Suppressor macrophage treated with lipopolysaccharide for 1 hour (primary cell): ENCODE measurements at places on chromosomes 5 and 9.

GRCh38 chr5:168889039-168889438, 309.9 kb upstream of the PANK3 start:
- no peak for DNase-seq

DNA sequence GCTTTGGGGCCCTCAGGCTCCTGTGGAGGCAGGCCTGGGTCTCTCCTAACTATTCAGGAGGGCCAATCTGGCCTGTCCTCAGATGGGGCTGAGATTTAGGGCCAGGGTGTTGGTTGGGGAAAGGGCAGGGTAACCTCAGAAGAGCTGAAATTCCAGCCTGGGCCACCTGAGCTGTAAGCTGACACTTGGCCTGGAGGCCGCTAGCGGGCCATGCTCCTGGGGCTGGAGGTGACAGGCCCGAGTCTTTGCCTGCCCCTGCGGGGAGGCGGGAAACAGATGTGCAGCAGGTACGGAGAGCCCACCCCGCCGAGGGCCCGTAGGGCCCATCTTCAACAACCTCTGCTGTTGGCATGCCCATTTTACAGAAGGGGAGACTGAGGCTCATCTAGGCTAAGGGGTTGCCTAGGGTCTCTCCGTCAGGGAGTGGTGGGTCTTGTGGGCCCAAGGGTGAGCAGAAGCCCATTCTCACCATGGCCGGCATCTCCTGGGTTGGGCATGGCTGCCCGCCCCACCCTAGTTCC, 69.5 kb downstream of the RXRA start:
- DNase-seq: no peak

DNA sequence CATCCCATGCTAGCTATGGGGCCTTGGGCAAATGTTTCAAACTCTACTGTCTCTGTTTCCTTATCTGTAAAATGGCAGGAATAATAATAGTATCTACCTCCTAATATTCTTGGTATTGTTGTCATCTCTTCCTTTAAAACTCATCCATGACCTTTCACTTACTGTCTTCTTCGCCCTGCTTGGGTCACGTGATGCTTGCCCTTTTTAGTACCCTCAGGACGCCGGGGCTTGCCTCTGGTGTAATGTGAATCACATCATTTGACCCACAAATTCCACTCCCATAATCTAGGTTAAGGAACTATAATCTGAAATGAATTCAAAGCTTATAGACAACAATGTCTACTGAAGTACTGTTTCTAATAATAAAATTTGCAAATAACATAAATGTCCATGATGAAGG, 162.7 kb downstream of the DRD1 start:
- no peak for DNase-seq

DNA sequence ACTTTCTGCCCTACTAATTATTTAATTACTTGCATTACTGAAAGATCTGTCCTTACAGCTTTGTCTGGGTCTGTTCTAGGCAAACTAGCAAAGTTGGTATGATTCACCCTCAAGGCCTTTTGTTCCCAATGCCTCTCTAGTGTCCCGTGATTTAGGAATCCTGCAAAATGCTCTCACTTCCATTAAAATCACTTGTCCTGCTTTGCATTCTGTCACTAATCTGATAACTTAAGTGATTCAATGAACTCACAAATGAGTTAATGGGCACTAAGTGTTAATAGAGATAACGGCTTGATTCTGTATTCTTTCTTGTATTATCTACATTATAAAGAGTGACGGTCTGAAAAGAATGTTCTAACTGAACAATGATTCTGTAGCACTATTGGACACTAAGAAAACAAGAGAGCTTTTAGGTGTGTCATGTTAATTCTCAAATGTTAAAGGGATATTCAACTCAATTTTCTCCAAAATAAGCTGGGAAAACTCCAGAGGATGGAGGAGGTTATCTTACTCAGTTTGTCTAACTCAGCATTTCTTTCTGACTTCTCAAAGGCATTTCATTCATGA, 697.3 kb downstream of the CETN3 start:
- no peak for DNase-seq

DNA sequence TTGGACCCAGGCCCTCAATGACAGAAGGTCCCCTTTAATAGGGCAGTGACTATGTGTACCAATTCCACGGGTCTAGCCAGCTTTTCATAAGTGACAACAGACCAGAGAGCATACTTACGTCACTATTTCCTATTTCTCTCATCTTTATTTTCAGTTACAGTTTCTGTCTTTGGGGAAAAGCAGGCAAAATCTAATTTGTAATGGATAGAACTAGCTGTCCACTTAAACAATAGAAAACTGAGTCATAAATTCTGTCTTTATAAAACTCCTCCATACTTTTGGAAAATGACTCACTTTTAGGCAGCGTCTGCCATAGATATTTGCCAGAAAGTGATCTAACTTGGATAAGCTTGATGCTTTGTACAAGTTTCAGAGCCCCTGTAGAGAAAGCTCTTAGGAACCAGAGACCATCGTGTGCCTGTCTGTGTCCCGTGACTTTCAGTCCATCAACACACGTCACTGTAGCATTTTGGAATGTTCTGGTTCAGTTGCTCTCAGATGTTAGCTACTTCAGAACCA, 101.9 kb downstream of the F2RL2 start:
- peak; percentile 92 for DNase-seq

- no peak for DNase-seq
These were observed 81.2 kb downstream of the CRB2 start for GRCh38 chr9:123437201-123437600.

DNA sequence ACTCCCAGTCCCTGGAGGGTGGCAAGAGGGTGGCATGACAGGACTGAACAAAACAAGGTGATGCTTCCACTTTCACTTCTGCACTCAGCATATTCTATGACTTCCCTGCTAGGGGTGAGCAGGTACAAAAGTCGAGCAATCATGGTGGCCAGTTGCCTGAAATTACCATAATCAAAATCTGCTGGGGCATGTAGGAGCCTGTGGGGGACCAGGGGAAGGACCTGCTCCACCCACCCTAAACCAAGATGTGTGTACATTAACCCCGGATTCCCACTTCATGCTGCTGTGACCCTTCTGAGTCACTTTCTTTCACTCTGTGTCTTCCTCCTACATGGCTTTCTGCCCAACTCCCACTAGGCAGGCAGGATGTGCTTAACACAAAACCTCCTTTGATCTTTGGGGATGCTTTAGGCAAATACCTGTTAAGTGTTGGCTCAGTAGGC, 73.3 kb upstream of the PHF24 start:
- no peak for DNase-seq

- DNase-seq: no peak
These were observed 15.4 kb downstream of the CCNJL start for GRCh38 chr5:160297004-160297403.

DNA sequence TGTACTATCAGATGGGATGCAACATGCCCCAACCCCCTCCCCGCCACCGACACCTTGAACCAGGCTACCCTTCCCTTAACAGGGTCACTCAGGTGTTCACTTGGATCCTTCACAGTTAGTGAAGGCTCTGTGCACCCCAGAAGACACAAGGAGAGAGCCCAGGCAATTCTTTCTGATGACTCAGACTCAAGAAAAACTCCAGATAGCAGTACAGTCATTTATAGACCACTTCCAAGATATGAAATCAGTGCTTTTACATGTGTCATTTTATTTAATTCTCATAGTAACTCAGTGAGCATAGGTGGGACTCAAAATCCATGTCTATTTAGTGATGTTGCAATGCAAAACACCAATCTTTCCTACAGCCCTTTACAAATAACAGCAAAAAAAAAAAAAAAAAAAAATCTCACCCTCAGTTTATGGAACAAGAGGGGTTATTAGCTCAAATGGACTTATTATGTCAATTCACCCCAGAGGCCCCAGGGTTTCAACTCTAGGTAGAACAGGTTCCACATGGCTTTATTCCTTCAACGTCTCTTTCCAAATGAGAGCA, 71.9 kb downstream of the FOXD1 start:
- no peak for DNase-seq

- DNase-seq: no peak
These were observed 23.8 kb downstream of the LOX start for GRCh38 chr5:122054266-122054665.

GRCh38 chr9:91037511-91038482, 236.2 kb downstream of the SYK start:
- DNase-seq: peak; percentile 86

- no peak for DNase-seq
These were observed 205.5 kb downstream of the TMC1 start for GRCh38 chr9:72726947-72727346.

DNA sequence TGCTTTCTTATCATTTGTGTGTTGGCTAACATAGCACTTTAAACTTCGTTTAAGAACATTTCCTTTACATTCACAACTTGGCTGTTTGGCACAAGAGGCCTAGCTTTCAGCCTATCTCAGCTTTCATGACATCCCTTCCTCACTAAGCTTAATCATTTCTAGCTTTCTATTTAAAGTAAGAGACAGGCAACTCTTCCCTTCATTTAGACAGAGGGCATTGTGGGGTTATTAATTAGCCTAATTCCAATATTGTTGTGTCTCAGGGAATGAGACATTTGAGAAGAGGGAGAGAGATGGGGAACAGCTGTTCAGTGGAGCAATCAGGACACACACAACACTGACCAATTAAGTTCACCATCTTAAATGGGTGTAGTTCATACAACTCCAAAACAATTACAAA, 51.0 kb upstream of the OR2K2 start:
- DNase-seq: no peak

DNA sequence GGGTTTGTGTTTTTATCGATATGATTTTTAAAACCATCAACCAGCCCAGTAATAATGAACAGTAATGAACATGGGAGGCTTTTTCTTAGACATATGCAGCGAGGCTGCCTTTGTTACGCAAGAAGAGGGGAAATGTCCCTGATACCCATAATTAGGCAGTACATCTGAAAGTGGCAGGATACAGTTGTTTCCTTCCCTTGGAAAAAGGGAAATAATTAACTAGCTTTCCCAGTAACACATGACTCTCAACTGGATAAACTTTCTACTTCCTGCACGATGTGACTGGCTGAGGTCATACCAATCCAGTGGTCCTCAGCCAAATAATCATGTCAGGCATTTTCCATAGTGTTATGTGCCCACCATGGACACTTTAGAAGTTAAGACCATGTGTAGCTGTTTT, 431.6 kb upstream of the C9orf72 start:
- no peak for DNase-seq

- no peak for DNase-seq
These were observed 13.0 kb downstream of the MED10 start for GRCh38 chr5:6365142-6365976.

- no peak for DNase-seq
These were observed 674.4 kb downstream of the PRR16 start for GRCh38 chr5:121138495-121138907.

- no peak for DNase-seq
These were observed 42.9 kb downstream of the CDH6 start for GRCh38 chr5:31236339-31236738.

- no peak for DNase-seq
These were observed 134.9 kb downstream of the TMEM167A start for GRCh38 chr5:82942083-82942881.

DNA sequence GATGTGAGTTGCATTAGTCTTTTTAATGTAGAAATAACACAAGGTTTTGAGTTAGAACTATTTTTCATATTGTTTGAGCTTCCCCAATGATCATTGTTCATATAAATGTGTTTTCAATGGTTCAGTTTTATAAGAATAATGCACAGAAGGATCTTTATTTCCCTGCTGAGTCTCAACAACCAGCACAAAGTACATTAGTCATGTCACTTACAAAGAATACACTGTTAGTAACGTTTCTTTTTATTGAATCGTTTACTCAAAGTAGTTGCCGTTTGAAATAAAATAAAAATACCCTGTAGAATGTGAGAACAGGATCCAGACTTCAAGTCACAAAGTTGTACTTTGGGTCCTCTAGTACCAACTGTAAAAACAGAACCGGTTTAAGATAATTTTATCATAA, 41.5 kb downstream of the ERCC8 start:
- no peak for DNase-seq

GRCh38 chr9:22817181-22817580, 370.6 kb downstream of the DMRTA1 start:
- no peak for DNase-seq

GRCh38 chr9:22211588-22212360, 202.7 kb upstream of the CDKN2B start:
- peak; percentile 90 for DNase-seq

- DNase-seq: no peak
These were observed 43.8 kb upstream of the PLEKHG4B start for GRCh38 chr5:48192-48591.

GRCh38 chr9:136007934-136008692, 46.9 kb upstream of the UBAC1 start:
- DNase-seq: peak; percentile 24

DNA sequence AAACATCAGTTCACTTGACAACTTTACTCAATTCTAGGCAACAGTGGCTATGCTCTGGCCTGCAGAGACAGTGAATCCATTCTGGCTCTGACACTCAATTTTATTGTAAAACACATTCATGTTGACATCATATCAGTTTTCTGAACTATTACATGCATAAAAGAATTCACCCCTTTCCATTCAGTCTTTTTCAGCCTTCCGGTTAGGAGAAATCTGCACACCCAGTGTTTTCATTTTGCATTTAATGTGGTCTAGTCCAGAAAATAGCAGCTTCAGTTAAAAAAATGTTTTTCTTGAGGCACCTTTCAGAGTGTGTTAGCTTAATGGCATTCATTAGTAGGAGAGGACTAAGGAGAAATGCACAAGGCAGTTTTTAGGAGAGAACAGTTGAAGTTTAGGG, 95.1 kb downstream of the PBX3 start:
- no peak for DNase-seq

- no peak for DNase-seq
These were observed 75.8 kb upstream of the SARDH start for GRCh38 chr9:133813749-133814585.

DNA sequence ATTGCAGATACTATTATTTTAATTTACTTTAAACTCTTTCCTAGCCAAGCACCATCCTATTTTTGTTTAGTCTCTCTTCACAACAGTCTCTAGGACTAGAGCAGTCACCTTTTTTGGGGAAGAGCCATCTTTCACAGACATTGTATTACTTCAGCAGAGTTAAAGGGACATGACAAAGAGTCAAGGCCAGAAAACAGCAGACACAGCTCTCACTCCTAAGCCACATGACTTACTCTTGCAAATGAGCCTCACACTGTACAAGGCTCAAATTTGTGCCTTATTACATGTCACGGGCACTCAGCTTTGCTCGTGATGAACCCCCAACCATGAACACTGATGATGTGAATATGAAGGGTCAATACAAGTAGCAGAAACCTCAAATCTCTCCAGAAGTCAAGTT, 104.3 kb downstream of the ZNF608 start:
- DNase-seq: no peak

DNA sequence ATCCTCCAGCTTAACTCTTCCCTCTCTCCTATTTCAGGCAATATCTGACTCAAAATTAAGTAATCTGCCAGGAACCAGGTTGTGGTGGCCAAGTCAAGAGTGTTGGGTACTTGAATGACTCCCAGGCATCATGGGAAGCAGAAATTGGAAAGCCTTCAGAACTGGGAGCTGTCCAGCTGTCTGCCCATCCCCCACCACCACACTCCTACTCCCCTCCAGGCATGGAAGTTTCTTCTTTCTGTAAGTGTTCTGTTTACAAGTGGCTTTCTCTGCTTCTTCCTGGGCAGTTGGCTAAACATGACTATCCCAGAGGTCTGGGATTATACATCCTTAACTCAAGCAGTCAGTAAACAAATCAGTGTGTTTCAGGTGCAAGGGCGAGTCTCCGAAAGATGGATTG, 14.6 kb upstream of the PBX3 start:
- no peak for DNase-seq
